MCF 10A (cell line): ENCODE measurements at places on chromosomes 3 and 15.
A peak's percentile ranks its signal among the peaks of the same experiment; 100 is the strongest.

GRCh38 chr15:40249477-40250303 is 10.8 kb downstream of the PAK6 start:
- DNase-seq: no peak

- peak; percentile 25 for DNase-seq
Measured at GRCh38 chr15:35697549-35698299, 151.8 kb upstream of the DPH6 start.

- DNase-seq: no peak
Measured at GRCh38 chr15:90957791-90958190, 3.1 kb downstream of the RCCD1 start.

GRCh38 chr3:35751207-35751606 is 111.9 kb downstream of the ARPP21 start:
- no peak for DNase-seq

DNA sequence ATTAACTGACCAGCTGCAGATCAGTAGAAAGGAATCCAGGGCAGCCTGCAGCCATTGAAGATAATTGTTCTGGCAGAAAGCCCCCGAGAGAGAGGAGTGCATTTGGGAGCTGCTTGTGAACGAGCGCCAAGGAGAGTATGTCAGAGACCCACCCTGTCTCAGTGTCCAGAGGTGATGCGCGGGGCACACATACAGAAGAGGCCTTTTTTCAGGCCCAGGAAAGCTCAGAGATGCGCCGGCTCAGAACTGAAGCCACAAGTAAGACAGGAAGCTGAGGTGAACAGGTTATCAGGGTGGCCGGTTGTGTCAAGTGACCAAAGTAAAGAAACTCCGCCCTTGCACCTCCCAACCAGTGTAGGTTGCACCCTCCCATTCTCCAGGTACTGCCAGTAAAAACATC is 59.8 kb upstream of the HEG1 start:
- no peak for DNase-seq

DNA sequence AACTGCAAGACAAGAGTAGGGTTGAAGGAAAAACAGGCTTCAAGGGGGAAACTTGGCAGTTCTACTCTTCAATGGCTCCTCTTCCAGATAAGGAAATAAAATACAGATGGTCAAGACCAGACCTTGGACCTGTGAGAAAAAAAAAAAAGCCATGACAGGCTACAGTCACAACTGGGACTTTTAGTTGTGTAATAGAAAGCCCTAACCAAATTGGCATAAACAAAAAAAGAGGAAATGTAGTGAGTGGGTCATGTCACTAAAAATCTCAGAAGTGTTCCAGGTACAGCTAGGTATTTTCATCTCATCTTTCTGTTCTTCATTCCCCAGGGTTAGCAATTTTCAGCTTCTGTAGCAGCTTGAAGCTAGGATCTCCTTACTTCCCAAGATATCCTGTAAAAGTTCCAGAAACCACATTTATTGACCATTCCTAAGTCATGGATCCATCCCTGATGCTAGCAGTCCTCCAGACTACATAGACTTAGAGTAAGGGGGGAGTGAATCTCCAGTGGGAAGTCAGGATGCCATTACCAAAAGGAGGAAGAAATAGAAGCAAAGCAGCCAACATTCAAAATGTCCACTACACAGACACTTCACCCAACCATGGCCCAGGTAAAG is 61.0 kb upstream of the CSTA start:
- no peak for DNase-seq

- no peak for DNase-seq
Measured at GRCh38 chr3:126706631-126707030, 2.6 kb downstream of the CHCHD6 start.

DNA sequence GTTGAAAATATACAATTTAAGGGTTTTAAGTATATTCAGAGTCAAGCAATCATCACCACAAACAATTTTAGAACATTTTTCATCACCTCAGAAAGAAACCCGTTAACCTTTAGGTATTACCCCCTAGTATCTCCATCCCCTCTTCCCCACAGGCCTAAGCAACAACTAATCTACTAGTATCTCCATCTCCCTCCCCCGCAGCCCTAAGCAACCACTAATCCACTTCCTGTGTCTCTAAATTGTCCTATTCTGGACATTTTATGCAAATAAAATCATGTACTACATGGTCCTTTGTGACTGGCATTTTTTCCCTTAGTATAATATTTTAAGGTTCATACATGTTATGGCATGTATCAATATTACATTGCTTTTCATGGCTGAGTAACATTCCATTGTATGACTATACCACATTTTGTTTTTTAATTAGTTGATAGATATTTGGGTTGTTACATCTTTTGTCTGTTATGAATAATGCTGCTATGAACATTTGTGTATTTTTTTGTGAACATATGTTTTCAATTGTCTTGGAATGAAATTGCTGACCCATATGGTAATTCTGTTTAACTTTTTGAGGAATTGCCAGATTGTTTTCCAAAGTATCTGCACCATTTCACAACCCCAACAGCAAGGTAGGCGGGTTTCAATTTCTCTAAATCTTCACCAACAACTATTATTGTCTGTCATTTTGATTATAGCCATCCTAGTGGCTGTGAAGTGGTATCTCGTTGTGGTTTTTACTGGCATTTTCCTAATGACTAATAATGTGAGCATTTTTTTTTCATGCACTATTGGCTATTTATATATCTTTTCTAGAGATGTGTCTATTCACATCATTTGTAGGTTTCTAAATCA is 215.6 kb upstream of the CD96 start:
- no peak for DNase-seq

DNA sequence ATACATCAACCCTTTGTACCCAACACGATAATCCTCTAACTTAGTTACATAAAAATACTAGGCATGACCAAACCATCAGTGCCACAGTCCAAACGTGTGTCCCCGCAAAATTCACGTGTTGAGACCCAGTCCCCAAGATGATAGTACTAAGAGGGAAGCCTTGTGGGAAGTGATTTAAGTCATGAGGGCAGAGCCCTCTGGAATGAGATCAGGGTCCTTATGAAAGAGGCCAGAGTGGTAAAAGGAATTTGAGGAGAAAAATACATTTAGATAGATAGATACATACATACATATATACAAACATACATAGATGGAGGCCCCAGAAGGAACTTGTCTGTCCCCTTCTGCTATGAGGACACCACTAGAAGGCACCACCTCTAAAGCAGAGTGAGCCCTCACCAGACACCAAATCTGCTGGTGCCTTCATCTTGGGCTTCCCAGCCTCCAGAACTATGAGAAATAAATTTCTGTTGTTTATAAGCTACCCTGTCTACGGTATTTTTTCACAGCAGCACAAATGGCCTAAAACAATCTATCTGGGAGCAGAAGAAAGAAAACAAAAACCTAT is 8.0 kb downstream of the TBC1D2B start:
- DNase-seq: no peak

DNA sequence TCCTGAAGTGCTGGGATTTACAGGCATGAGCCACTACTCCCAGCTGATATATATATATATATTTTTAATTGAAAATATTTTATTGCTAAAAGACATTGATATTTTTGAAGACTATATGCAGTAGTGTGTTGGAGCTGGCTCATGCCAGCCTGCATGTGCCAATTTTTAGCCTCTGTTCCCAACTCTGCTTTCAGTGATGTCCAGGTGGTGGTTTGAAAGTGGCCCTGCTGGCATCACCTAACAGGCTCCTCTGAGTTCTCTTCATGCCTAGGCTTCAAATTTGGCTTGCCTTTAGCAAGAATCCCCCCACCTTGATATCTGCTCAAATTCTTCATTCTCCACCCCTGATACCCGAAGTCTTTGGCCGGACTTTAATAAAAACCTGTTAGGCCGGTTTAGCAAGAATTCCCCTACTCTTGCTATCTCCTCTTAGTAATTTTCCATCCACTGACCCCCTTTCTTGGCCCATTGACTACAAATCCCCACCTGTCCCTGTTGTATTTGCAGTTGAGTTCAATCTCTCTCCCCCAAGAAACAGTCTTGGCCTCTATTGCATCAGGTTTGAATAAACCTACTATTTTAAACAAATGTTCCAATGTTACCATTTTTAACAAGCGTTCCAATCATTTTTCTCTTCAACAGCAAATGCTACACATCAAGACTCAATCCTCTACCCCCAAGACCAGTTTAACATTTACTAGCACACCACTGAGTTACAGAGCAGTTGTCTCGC is 23.9 kb upstream of the CTSH start:
- DNase-seq: no peak

DNA sequence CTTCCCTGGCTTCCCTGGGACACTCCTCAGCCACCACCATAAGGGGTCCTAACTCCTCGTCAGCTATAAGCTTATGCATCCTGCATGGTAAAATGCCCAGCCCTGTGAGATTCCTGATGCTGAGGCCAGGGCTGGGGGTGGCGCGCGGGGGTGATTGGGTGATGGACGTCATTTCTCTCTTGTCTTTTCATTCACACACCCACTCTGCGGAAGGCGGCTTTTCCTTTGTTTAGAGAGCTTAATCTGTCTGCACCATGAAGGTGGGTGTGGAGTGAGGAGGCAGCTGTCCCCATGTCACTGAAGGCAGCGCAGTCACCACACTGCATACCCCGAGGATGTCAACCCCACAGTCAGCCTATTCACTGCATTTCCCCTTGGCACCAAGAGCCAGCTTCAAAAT is 110.0 kb upstream of the NSMCE3 start:
- DNase-seq: no peak

GRCh38 chr15:32807331-32807730 is 89.5 kb downstream of the GREM1 start:
- no peak for DNase-seq

DNA sequence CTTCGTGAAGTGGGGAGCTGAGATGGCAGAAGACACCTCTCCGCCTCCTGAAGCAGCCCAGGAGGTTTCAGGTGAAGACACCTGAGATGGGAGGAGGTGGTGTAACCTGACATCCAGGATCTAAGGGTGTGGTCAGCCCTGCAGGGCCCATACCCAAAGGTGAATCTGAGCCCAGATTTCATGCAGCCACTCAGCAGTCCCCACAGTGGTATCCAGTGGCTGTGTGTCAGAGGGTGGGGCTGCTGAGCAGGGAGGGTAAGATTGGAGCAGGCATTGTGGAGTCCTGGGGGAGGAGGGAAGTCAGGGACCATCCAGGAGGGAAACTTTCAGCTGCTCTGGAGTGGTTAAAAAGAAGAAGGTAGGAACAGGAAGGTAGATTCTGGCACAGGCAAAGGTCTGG is 46.0 kb upstream of the SMAD6 start:
- peak; percentile 3 for DNase-seq

- no peak for DNase-seq
Measured at GRCh38 chr3:159978353-159978752, 10.3 kb upstream of the IL12A start.
